Fibroblast of lung (primary cell): ENCODE measurements at places on chromosomes 6 and 20. TPM values are rescaled to one million over a fixed set of nuclear protein-coding genes. Genes with fewer than 3 reads are reported as not detected.
A peak's percentile ranks its signal among the peaks of the same experiment; 100 is the strongest.

GRCh38 chr20:59588236-59588855 lies 16.0 kb upstream of the PHACTR3 start:
- no peaks in the 10 kb centered on the region for H3K36me3 ChIP-seq
- H3K4me1 ChIP-seq: no peaks in the 10 kb centered on the region
- no peak overlapping the region for H3K4me3 ChIP-seq

The EMILIN3 gene
- total RNA-seq: 0.17 TPM in 1 of 2 replicates, not detected in the other

The UBD gene
- not detected in 2 replicates for total RNA-seq

The NELFE gene
- 85.5 and 111 TPM in 2 replicates for total RNA-seq

The FAM184A gene
- 1.3 and 1.7 TPM in 2 replicates for total RNA-seq

The C6orf163 gene
- 1.8 and 2.8 TPM in 2 replicates for total RNA-seq

The VIP gene
- not detected in 2 replicates for total RNA-seq

The TMEM217 gene
- total RNA-seq: 4.0 and 4.9 TPM in 2 replicates

- H3K36me3 ChIP-seq: no peaks in the 10 kb centered on the region
- H3K4me3 ChIP-seq: no peak overlapping the region
- no peaks in the 10 kb centered on the region for H3K27me3 ChIP-seq
Observed at GRCh38 chr6:54629131-54629530, 217.4 kb upstream of the FAM83B start.

DNA sequence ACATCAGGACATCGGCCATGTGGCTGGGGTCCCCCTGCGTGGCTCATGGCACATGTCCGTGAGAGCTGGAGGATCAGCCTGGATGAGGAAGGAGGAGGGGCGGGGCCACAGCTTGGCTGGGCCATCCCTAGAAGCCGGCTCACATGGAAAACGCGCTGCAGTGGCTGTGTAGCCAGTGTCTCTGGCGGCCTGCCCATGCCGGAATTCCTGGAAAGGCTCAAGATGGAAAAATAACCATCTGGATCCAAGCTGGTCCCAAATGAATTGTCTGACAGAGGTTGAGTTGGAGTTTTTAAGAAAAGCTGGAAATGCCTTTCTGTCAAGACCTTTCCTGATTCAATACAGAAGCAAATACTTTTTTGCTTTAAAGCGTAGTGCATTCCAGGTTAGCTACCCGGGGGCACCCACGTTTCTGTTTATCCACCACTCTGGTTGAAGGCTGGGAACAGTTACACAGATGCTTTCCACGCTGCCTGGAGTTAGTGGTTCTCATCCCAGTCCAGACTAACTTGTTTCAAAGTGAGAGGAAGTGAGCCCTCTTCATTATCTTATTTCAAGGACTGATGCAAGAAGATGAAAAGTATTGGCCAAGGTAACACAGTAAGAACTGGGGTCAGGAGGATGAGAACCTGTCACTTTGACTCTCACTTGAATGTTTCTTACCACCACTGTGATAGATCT lies 99.0 kb downstream of the GMPR start:
- no peaks in the 10 kb centered on the region for H3K27me3 ChIP-seq
- H3K4me1 ChIP-seq: peaks cover 49% of the 10 kb centered on the region
- no peaks in the 10 kb centered on the region for H3K36me3 ChIP-seq

The TPMT gene
- total RNA-seq: 12.8 and 17.5 TPM in 2 replicates

The ANKEF1 gene
- total RNA-seq: 2.3 and 3.5 TPM in 2 replicates

DNA sequence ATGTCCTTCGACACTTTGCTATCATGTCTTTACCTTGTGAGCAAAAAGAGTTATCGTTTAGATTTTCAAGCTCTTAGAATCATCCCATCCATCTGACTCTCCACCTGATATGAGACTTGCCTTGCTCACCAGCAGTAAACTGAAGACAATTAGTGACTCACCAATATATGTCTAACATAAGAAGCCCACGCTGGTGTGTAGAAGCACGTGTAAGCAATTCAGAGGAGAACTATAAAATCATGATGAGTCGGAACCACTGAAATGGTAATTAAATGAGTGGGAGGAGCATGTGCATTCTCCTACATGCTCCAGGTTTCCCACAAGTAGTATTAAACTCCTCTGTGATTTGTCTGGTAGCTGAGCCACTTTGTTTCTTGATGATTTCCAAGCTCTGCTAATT lies 181.6 kb upstream of the RNF217 start:
- no peak overlapping the region for H3K4me3 ChIP-seq
- no peaks in the 10 kb centered on the region for H3K36me3 ChIP-seq
- H3K27ac ChIP-seq: no peak overlapping the region
- peak; percentile 21 for DNase-seq

- peaks cover 5% of the 10 kb centered on the region for H3K4me1 ChIP-seq
- no peaks in the 10 kb centered on the region for H3K27me3 ChIP-seq
- H3K27ac ChIP-seq: no peak overlapping the region
- no peak overlapping the region for H3K4me3 ChIP-seq
- H3K36me3 ChIP-seq: no peaks in the 10 kb centered on the region
Observed at GRCh38 chr6:148831064-148831463, 84.2 kb downstream of the UST start.

DNA sequence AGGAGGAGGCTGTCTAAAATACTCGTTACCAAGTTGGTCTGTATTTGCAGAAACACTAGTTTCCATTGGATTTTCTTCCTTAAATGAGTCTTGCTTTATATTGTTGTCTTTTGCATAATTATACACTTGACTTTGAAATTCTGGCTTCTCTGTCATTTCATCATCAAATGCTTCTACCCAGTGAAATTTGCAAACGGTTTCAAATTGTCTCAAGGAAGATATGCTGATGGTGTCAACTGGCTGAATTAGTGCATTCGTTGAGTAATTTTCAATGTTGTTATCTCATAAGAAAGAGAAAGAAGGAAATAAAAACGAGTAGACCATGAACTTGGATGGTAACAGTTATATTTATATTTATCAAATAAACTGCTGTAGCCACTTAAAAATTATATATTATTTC lies 10.8 kb downstream of the CAGE1 start:
- no peak overlapping the region for H3K27ac ChIP-seq
- H3K36me3 ChIP-seq: no peaks in the 10 kb centered on the region
- H3K27me3 ChIP-seq: no peaks in the 10 kb centered on the region

The SLC17A2 gene
- under 0.01 TPM in 1 of 2 replicates, not detected in the other for total RNA-seq

- H3K4me3 ChIP-seq: no peak overlapping the region
- no peak overlapping the region for H3K27ac ChIP-seq
- no peaks in the 10 kb centered on the region for H3K36me3 ChIP-seq
- DNase-seq: no peak
- H3K4me1 ChIP-seq: peaks cover 8% of the 10 kb centered on the region
Observed at GRCh38 chr6:158322400-158322723, 10.1 kb downstream of the TULP4 start.

DNA sequence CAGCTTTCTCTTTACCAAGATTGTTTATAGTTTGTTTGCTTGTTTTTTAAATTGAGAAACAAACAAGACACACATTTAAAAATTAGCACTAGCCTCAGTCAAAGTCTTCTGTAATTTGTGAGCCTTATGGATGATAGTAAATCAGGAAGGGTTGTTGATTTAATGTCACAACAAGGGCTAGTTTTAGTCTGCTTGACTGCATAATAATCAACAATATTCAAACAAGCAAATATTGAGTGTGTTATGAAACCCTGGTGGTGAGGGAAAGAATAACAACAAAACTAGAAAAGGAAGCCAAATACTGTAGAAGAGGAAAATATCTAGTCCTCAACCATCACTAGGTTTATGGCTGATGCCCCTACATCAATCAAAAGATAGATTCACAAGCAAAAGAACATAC lies 228.6 kb downstream of the TBC1D7 start:
- DNase-seq: no peak
- no peaks in the 10 kb centered on the region for H3K27me3 ChIP-seq
- H3K27ac ChIP-seq: no peak overlapping the region
- H3K4me1 ChIP-seq: no peaks in the 10 kb centered on the region

- H3K4me3 ChIP-seq: peak overlapping the region; percentile 82
- peak overlapping the region; percentile 80 for H3K27ac ChIP-seq
- H3K4me1 ChIP-seq: peaks cover 6% of the 10 kb centered on the region
Observed at GRCh38 chr6:125300992-125301434, 754 bp downstream of the HDDC2 start.

DNA sequence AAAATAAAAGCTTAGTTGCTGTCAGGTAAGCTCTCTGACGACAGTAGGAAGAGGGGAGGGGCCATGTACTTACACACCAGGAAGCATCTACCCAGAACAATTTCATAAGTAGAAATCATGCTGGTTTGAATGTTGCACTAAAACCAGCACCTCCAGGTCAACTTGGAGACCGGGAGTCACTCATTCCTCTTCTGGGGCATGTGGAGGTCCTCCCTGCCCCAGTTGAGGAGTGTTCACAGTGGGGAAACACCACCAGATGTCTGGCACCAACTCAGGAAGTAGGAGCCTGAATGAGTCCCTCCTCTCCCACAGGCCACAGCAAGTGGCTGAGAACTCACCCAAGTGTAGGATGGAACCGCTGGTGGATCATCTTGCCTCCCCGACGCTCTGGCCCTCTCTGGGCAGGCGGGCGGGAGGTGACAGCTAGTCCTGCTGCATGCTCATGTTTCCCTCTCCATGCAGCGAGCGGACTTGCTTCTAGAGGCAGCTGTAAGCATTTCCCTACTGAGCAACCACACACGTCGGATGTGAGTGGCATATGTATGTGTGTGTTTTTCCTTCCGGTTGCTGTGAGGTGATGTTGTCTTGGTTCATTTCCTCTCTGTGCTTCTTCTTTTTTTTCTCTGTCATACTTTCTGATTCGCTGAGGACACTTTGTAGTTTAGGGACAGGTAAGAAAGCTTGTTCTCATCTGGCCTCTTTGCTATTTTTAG lies 149.5 kb upstream of the NEDD9 start:
- H3K4me3 ChIP-seq: no peak overlapping the region
- no peak for DNase-seq
- H3K36me3 ChIP-seq: no peaks in the 10 kb centered on the region

The C6orf141 gene
- total RNA-seq: 0.33 and 0.77 TPM in 2 replicates

The LY86 gene
- not detected in 2 replicates for total RNA-seq

The CALHM6 gene
- 0.33 and 1.0 TPM in 2 replicates for total RNA-seq

- no peaks in the 10 kb centered on the region for H3K4me1 ChIP-seq
- H3K36me3 ChIP-seq: no peaks in the 10 kb centered on the region
- no peaks in the 10 kb centered on the region for H3K27me3 ChIP-seq
- H3K27ac ChIP-seq: no peak overlapping the region
- no peak for DNase-seq
Observed at GRCh38 chr20:19368351-19368750, 155.9 kb downstream of the SLC24A3 start.

GRCh38 chr20:25058051-25058846 lies at the start of gene ACSS1:
TSS of gene ACSS1 (minus strand) at chr20:25058139. CDS start at chr20:25058102, 37 bp downstream.
- DNase-seq: peak; percentile 27
- H3K27me3 ChIP-seq: peaks cover 31% of the 10 kb centered on the region
- H3K4me1 ChIP-seq: peaks cover 11% of the 10 kb centered on the region
- no peak within 1 kb of the TSS for H3K27ac ChIP-seq
- peak within 1 kb of the TSS; percentile 56 for H3K4me3 ChIP-seq

DNA sequence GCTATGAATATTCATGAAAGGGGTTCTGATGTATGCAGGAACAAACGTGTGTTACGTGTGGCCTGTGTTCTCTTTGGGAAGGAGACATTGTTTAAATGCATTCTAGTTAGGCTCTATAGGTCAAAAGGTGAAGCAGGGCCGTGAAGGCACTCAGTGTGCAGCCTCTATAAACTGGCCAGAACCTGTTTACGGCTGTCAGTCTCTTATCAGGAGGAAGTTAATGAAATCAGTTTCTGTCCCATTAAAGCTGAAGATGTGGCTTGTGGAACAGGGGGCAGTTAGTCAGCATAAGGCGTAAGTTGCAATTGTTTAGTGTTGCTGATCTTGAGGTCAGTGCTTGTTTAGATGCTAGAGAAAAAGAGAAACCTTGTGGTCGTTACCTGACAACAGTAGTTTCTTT lies 111.5 kb upstream of the KCNG1 start:
- no peak overlapping the region for H3K4me3 ChIP-seq
- no peak overlapping the region for H3K27ac ChIP-seq
- H3K4me1 ChIP-seq: no peaks in the 10 kb centered on the region
- no peaks in the 10 kb centered on the region for H3K36me3 ChIP-seq
- DNase-seq: no peak
- H3K27me3 ChIP-seq: no peaks in the 10 kb centered on the region

- no peak overlapping the region for H3K4me3 ChIP-seq
- H3K27me3 ChIP-seq: no peaks in the 10 kb centered on the region
- DNase-seq: no peak
- H3K36me3 ChIP-seq: no peaks in the 10 kb centered on the region
- H3K27ac ChIP-seq: no peak overlapping the region
Observed at GRCh38 chr20:10790013-10790412, 116.2 kb upstream of the JAG1 start.

DNA sequence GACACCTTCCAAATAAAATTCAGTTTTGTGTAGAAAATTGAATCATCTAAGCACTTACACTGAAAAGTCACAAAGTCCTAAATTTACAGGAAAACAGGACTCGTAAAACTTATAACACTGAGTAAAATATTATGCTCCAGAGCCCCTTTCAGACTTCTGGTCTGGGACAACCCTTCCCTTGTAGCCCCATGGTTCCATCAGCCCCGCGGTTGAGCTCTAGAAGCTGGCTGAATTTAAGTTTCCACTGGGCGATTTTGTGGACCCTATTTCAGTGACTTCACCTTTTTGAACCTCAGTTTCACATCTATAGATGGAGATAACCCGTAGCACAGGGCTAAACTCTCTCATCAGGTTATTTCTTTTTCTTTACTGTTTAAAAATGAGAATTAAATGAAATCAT lies 117.7 kb upstream of the BACH2 start:
- H3K4me1 ChIP-seq: no peaks in the 10 kb centered on the region
- no peaks in the 10 kb centered on the region for H3K36me3 ChIP-seq
- H3K4me3 ChIP-seq: no peak overlapping the region

DNA sequence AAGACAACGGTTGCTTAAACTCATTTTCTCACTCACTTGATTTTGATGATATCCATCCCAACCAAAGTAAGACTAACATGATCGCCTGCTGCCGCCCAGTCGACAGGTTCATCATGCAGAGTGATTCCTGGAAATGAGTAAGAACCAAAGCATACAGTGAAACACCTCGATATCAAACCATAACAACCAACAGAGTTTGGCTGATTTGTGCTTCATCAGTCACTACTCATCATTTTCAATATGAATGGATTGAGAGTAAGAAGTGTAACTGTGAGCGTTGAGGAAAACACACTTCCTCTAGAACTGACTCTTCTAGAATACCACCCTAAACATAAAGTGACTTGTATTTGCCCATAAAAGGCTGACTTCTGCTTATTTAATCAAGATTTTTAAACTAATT lies 29.2 kb upstream of the ALDH8A1 start:
- DNase-seq: no peak
- no peaks in the 10 kb centered on the region for H3K4me1 ChIP-seq
- peaks cover 3% of the 10 kb centered on the region for H3K36me3 ChIP-seq

The CST2 gene
- not detected in 2 replicates for total RNA-seq
